Activated naive CD8-positive, alpha-beta T cell treated with anti-CD3 and anti-CD28 coated beads, Interleukin-2, amount 50 U/mL, for 24 hours (primary cell): ENCODE measurements at places on chromosomes 12 and 14.

DNA sequence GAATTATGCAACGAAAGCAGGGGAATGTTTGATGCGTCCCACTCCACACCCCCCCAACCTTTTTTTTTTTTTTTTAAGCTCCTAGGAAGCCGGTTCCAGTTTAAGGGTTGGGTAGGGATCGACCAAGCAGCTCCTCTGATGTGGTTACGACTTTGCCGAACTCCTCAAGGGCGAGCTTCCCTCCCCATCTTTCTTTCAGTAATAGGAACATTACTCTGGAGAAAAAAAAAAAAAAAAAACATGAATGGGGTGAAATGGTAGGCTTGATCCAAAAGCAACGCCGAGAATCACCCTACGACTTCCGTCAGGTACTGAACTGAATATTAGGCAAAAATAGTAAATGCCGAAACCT is 9.6 kb downstream of the BMP4 start:
- no peak for DNase-seq

DNA sequence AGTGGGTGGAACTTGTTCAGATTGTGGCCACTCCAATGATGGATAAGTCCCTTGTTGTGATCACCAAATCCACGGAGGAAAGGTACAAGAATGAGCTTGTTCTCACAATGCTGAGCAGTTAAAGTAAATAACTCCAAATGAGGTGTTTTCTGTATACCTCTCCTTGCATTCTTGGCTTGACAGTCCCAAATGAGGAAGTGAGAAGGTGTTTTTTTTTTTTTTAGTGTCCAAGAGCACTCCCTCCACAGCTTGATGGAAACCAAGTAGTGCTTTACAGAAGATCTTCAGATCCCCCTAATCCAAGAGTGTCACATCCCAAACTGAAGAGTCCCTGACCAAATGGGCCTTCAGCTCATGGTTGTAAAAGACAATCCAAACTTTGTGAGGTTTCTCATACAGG is 153.6 kb downstream of the ATP23 start:
- no peak for DNase-seq

DNA sequence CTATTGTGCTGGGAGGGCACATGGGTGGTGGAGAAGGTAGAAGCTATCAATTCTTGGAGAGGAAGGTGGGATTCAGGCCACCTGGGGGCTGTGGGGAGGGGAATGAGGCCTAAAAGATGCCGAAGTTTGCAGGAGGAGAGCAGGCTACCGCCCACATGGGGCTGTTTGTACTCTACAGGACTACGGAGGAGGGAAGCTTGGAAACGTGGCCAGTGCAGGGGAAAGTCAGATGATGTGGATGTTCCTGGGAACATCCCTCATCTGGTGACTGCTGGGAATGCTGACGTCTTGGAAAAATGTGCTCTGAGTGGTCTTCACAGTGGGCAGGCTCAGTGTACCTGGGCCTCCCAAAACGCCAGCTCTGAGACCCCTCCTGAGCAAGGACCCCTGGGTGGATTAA is 78.5 kb downstream of the TNFAIP2 start:
- no peak for DNase-seq

- DNase-seq = no peak
Observed at GRCh38 chr12:97536353-97536752, 73.7 kb downstream of the RMST start.

- DNase-seq = peak; percentile 82
Observed at GRCh38 chr12:117155278-117156060, 34.8 kb downstream of the FBXO21 start.

GRCh38 chr12:25262389-25263074 is 11.8 kb upstream of the KRAS start:
- no peak for DNase-seq

- DNase-seq = no peak
Observed at GRCh38 chr12:108580531-108580930, 17.4 kb downstream of the TMEM119 start.
